ENCODE measurements at places on chromosomes 13 and 19. TPM values are rescaled to one million over a fixed set of nuclear protein-coding genes. Genes with fewer than 3 reads are reported as not detected.

DNA sequence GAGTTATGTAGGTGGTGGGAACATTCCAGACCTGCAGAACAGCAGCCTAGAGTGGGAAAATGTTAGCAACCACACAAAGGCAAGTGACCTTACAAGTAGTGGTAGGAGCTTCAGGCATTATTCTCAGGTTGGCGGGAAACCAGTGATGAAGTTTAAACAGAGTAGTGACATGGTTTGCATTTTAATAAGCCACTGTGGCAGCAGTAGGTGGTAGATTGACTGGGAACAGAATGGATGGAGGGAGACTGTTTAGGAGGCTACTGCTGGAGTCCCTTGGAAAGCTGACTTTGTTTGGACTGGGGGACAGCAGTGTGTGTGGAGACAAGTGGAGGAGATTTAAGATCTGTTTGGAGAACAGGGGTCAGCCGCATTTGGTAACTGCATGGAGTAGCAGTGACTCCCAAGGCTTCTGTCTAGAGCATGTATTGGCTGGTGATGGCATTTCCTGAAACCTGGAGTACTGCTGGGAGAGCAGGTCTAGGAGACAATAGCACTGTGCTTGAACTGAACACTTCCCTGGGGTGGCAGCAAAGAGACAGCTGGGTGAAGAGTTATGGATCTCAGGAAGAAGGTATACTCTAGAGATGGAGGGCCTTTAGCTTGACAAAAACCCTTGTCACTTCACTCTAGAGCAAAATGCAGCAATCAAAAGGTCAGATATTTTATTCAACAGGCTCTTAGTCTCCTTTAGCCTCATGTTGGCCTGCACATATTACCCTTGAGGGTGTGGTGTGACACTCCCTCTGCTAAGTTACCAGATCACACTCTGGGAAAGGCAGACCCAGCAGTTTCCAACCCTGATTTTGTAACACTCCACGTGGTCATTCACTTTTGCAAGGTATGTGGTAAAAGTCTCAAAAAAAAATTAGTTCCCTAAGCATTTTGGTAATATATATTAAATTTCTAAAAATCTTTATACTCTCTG, 70.3 kb downstream of the DHRS12 start:
- DNase-seq = no peak

- DNase-seq = no peak
Observed at GRCh38 chr13:45231305-45231704, 30.5 kb upstream of the KCTD4 start.

DNA sequence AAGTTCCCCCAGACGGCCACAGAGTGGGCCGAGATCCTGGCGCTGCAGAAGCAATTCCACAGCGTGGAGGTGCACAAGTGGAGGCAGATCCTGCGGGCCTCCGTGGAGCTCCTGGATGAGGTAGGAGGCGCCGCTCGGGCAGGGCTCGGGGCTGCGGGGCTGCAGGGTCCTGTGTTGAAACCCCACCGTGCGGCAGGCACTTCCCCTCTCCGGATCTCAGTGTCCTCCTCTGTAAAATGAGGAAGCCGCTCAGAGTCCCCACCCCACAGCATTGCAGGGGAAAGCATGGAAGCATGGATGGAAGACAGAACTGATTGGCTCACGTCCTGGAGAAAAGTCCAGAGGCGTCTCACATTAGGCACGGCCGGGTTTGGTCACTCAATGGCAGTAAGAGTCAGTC, 6.8 kb upstream of the SCN1B start:
- DNase-seq = no peak

GRCh38 chr19:45972081-45972946, 1.4 kb downstream of the NOVA2 start:
- no peak for DNase-seq

- no peak for DNase-seq
Observed at GRCh38 chr19:31586282-31586681, 237.0 kb upstream of the TSHZ3 start.

DNA sequence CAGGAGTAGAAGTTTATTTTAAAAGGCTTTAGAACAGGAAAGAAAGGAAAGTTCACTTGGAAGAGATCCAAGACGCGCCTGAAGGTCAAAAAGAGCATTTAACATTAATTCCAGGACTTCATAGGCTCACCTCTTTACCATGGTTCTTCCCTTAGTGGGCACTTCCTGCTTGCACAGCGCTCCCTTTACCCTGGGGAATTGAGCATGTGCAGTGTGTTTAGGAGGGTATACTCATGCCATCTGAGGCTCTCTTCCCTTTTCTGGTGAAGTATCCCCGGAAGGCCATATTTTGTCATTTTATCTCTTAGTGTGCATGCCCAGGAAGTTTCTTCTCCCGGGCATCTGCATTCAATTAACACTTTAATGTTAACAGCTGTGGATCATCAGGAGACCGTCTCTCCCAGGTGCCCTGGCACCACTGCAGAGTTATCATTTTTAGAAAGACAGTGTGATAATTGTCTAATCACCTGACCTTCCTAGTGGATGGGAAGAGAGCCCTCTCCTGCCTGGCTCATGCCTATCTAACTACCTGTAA, 66.1 kb upstream of the ABCC4 start:
- DNase-seq = no peak

GRCh38 chr19:30733826-30734550, 361.8 kb downstream of the ZNF536 start:
- peak; percentile 35 for DNase-seq

CACNA1A gene
- 0.42 TPM for total RNA-seq

SUGP2 gene
- 71.9 TPM for total RNA-seq

FCAR gene
- total RNA-seq = 0.32 TPM

MOB3A gene
- 17.5 TPM for total RNA-seq

ARRDC2 gene
- 17.9 TPM for total RNA-seq

SLC1A6 gene
- not detected for total RNA-seq
